Renal cortical epithelial cell (primary cell): ENCODE measurements at places on chromosomes 4 and X.

- no peak for DNase-seq
Observed at GRCh38 chr4:140523370-140523856, 555 bp upstream of the ELMOD2 start.

DNA sequence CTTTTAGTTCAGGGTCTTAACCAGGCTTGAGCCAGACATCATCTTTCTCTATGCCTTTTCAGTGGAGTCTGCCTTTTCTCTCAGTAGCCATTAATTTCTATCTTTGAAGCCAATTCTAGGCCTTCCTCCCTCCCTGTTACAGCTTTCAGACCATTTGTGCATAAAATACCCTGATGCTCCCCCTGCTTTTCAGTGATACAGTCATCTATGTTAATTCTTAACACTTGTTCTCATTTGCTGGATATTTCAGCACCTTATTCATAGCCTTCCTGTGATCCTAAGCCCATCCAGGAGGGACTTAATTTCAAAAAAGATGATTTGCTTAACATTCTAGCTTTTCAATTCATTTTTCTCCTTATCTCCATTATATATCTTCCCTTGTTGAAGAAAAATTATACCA, 42.3 kb downstream of the ANXA10 start:
- no peak for DNase-seq

- DNase-seq: peak; percentile 54
Observed at GRCh38 chr4:72340803-72341431, 228.1 kb downstream of the ADAMTS3 start.

DNA sequence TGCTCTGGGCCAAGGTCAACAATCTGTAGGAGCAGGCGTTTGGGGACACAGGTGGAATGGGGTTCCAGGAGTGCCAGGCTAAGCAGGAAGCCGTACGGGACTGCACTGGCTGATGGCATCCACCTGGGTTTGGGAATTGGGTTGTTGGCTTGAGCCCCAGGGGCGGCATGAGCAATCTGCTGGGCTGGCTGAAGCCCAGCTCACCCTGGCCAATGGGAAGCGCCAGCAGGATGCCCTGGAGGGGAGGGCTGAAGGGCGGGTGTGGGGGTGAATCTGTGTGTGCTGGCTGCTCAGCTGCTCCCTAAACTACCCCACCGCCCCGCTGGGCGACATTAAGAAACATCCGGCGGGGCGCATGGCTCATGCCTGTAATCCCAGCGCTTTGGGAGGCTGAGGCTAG, 8.9 kb upstream of the RGS12 start:
- DNase-seq: no peak
